HuH-7.5 (cell line): ENCODE measurements at places on chromosomes 6 and 20.

DNA sequence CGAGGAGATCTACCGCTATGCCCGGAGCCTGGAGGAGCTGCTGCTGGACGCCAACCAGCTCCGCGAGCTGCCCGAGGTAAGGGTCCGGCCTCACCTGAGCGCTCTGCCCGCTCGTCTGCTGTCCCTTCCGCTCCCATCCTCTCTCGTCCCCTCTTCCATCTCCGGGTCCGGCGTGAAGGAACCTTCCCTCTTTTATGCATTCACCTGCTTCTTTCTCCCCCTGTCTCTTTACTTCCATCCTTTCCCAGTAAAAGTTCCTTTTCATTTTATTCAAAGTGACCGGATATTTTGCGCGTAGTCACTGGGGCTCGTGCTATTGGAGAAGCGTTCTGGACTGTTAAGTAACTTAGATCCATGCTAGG, 516 bp downstream of the LRRC1 start:
- DNase-seq: no peak

DNA sequence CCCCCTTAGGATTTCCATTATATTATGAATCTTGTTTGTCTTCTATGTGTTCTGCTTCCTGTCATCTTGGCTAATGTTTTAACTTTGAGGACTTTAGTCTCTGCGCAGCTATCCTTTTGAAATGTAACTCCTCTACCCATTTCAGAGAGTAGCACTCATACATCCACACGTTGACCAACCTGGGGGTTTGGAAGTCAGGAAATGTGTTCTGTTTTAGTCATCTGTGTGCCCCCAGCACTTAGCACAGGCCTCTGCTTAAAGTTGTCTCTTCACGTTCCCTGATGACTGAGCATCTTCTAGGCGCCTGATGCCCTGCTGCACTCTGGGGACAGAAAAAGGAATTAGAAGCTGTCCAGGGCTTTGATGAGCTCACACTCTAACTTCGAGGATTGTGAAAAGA, 47.9 kb downstream of the HMGN3 start:
- DNase-seq: no peak

DNA sequence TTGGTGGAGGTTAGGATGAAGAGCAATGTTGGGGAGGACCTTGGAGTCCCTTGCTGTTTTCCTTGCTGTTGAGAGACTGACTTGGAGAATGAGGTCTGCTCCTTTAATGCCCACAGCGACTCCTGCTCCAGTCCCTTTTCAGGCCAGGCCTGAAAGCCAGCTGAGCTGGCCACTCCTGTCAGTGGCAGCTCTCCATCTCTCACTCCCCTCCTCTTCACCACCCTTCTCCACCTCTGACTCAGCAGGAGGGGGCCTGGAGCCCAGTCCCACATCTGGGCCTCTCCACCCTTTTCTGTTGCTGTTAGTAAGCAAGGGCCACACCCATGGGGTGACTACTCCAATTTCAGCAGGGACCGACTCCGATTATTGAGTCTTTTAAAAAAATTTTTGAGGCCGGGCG, 2.2 kb downstream of the SNX21 start:
- DNase-seq: no peak

GRCh38 chr6:15689586-15690482, 27.0 kb upstream of the DTNBP1 start:
- DNase-seq: no peak

GRCh38 chr6:133648581-133648980, 240.3 kb upstream of the TCF21 start:
- no peak for DNase-seq

- DNase-seq: no peak
These were observed 257.2 kb upstream of the EPHA7 start for GRCh38 chr6:93676581-93676980.

- DNase-seq: no peak
These were observed 2.3 kb downstream of the TCEA2 start for GRCh38 chr20:64065062-64065973.

- no peak for DNase-seq
These were observed 2.7 kb downstream of the MYCT1 start for GRCh38 chr6:152700427-152700826.

DNA sequence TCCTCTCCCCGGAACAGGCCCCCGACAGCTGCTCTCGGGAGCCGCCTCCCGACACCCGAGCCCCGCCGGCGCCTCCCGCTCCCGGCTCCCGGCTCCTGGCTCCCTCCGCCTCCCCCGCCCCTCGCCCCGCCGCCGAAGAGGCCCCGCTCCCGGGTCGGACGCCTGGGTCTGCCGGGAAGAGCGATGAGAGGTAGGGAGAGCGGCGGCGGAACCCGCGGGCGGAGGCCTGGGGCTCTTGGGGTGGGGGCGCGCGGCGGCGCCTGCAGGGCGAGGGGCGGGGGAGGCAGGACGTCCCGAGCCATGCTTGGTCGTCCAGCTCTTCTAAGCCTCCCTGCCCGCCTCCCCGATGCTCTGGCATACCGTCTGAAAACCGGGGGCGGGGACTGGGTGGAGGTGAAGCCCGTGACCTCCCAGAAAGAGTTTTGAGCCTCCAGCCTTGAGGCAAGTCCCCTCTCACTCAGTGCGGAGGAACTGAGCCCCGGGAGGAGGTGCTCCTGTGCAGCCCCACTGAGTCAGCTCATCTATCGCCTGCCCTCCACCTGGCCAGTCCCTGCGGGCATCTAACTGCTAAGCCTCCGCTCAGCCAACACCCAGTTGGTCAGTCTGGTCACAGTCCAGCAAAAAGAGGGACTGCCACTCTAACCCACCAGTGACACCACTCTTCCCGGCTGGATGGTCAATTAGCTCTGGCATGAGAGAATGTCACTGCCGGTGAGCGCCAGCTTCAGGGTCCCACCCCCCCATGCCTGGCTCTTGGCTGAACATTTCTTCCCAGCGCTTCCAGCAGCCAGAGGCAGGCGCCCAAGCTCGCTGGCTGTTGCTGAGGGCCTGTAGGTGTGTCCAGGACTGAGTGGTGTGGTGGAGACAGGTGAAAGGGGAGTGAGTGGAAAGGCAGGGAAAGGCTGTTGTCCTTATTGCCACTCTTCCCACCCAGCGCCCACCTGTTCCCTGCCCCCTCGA, 482 bp downstream of the DDR1 start:
- no peak for DNase-seq
